ENCODE measurements at places on chromosomes 6 and 20.

- DNase-seq = no peak
Observed at GRCh38 chr20:61599061-61599531, 347.0 kb downstream of the CDH4 start.

DNA sequence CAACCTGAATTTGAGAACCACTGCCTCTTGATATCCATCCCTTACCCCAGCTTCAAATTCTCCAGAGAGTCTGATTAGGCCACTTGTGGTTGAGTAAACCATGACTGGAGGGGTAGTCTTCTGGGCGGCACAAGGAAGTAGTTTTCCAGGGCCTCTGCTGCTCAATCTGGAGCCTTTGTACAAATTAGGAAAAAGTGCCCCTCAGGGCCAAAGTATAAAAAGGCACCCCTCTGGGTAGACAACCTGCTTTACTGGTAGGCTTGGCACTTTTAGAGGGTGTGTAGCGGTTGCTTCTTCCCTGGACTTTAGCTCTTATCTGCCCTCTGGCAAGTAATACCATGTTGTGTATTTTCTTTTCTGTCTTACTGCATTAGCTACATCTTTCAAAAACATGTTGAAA lies 32.9 kb upstream of the RPL7L1 start:
- DNase-seq = no peak

GRCh38 chr20:20334489-20334888 lies 33.4 kb upstream of the INSM1 start:
- no peak for DNase-seq

GRCh38 chr6:131547488-131547887 lies 25.5 kb upstream of the ARG1 start:
- no peak for DNase-seq

- no peak for DNase-seq
Observed at GRCh38 chr20:61705386-61706258, 360.1 kb downstream of the TAF4 start.

DNA sequence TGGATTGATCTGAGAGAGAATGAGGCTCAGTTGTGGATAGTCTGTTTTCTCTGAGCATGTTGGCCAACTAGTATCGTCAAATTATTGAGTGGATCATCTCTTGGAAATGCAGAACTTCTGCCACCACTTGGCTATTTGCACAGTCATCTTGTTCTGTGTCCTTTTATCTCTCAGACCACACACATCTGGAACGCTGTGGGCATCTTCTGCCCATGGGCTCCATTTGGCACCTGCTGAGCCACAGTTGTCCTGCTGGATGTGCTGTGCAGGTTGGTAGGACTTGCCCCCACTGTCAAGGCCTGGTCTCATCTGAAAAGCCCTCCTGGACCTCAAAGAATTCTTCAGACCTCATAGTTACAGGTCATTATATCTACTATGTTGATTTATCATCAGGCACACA lies 16.7 kb upstream of the C20orf144 start:
- DNase-seq = no peak

DNA sequence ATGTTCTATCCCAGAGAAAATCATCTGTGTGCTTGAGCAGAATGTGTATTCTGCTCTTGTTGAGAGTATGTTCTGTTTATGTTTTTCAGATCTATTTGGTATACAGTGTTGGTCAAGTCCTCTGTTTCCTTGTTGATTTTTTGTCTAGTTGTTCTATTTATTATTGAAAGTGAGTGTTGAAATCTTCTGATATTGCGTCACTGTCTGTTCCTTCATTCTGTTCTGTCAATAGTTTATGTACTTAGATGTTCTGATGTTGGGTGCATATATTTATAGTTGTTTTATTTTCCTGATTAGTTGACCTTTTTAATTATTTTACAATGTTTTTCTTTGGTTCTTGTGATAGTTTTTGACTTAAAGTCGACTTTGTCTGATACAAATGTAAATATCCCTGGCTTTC lies 458.7 kb upstream of the HSF2 start:
- DNase-seq = peak; percentile 26

- DNase-seq = no peak
Observed at GRCh38 chr6:87668013-87668412, 34.0 kb downstream of the AKIRIN2 start.

- peak; percentile 42 for DNase-seq
Observed at GRCh38 chr20:46087161-46087560, 2.6 kb downstream of the NCOA5 start.

GRCh38 chr20:63351811-63352591 lies 9.1 kb downstream of the CHRNA4 start:
- DNase-seq = no peak

DNA sequence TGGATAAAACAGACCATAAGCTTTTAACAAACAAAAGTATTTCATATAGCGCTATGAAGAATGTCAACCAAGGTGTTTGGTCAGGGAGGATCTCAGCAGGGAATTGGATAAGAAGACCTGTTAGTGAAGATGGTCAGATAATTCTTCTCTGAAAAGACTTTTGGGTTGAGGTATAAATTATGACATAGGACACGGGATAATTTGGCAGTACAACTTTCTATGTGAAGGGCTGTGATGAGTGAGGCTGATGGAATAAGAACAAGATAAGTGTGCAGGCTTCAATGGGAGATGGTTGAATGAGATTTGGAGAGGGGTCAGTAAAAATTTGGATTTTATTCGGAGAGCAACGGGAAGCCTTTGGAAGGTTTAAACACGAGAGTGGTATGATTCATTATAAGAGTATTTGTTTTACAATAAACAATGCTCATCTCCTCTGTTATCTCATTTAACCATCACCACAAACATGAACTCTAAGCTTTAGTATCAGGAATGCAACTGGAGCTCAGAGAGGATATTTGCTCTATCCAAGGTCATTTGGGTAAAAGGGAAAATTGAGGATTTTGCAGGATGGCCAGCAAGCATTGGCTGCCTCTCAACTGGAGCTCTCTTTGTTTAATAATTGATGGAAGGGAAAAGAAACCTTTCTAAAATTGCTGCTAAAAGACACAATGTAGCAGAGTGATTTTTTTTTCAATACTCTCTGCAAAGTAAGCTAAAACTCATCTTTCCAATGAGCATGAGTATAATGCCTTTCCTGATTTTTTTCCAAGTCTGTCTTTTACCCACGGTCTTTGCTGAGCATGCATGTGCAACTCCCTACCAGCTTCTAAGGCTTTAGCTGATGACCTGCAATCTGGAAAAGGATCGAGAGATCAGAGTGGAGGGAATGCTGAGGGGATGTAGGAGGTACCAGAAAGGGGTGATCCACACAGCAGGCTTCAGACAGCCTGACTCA lies 534.0 kb downstream of the CBLN4 start:
- DNase-seq = no peak

DNA sequence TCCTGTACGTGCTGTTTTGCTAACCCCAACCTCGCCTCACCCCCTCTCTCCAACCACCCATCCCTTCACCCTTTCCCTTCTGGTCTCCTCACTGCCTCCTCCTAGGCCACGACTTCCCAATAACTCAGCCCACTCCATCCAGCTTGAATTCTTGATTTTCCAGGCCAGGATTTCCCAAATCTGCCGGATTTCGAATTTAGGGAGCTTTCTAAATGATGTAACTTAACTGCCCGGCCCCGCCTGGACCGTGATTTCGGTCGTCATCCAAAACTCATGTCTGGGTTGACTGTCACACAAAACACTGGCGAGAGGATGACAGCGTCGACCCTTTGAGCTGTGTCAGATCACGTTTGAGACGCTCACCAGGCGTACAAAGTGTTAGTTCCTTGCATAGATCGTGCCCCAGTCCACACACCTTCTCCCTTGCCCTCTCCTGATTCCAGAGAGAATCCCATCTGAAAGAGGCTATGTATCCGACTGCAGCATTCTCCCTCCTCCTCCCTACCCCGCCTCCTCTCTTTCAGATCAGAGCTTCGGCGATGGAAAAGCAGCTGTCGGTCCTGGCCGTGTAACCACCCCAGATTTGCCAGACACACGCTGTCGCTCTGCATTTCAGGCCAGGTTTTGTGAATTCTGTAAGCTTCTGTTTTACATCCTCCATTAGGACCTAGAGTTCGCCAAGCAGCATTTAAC lies 168.2 kb downstream of the GPX5 start:
- no peak for DNase-seq

DNA sequence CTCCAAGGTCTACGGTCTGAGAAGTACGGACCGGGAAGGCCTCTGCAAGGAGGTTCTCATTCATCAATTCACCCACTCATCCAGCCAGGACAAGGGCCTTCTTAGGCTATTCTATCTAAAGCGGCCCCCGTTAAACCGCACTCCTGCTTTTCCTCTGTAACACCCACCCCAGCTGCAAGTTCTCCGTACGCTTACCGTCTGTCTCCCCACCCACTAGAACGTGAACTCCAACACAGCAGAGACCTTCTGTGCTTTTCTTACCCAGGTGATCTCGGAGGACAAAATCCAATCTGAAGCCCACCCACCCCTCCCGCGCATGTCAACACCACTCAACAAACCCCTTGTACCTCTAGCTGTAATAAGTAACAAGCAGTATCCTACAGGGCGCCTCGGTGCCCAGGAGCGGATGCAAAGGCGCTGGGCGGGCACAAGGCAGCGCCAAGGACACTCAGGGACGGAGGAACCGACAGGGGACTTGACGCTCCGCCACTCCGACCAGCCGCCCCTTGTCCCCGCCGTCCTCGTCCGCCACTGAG lies 351 bp downstream of the AURKA start:
- DNase-seq = no peak

GRCh38 chr6:123967905-123968304 lies 164.2 kb downstream of the NKAIN2 start:
- no peak for DNase-seq

DNA sequence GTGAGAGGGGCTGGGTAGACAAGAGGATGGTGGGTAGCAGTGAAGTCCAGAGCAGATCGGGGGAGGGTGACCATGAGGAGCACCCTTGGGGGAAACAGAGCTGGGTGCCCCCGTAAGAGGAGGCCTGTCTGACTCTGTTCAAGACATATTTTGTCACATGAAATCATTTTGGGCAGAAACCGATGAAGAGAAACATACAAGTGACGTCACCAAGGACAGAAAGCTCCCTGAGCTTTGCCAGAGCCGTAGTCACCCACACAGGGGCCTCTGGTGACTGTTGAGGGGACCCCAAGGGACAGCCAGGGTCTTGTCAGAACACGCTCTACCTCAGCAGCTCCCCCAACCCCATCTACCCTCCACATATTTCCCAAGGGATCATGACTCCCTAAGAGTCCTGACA lies 39.2 kb downstream of the GPR6 start:
- DNase-seq = no peak

DNA sequence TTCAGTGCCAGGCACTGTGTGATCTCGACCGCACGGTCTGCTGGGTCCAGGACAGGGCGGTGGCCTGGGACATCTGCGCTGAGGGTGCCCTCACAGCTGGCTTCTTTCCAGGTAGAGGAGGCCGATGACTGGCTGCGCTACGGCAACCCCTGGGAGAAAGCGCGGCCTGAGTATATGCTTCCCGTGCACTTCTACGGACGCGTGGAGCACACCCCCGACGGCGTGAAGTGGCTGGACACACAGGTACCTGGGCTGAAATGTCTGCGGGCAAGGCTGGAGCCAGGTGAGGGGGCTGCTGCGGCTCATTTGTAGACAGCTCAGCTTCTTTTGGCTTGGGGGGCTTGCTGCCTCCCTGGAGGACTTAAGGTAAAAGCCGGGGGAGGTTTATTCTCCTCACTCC lies 26.6 kb downstream of the PYGB start:
- DNase-seq = no peak

DNA sequence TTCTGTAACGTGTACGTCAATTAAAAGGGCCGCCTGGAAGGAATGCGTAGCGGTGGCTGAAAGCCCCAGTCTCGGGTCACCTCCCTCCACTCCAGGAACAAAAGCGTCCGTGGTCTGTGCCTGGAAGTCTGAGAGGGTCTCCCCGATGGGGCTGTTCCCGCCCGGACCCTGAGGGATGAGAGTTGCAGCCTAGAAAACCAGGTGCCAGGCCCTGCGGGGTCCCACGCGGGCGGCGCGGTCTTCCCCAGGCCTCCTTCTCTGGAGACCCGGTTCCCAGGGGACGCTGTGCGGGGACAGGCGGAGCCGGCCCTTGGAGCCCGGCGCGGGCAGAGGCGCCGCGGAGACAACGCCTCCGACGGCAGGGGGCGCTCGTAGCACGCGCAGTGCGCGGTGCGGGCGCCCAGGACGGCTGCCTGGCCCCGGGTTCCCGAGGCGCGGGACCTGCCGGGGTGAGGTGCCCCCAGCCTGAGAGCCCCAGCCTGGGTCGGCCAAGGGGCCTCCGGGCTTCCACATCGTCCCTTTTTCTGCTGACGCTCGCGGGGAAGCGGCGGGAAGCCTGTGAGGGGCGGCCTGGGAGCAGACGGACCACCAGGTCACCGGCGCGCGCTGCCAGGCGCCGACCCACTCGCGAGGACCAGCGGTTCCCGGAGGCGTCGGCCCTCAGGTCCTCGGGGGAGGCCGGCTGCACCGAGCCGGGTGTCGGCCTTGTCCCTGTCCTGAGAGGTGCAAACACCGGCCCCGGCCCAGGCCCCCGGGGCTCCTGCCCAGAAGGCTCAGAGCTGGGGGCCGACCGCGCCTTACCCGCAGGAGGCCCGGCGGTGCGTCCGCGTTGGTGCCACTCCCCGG lies 5.3 kb upstream of the FOXC1 start:
- DNase-seq = no peak

GRCh38 chr6:168061269-168062210 lies 17.5 kb downstream of the FRMD1 start:
- no peak for DNase-seq

GRCh38 chr6:99110029-99110428 lies 162.3 kb upstream of the FBXL4 start:
- no peak for DNase-seq

GRCh38 chr6:782141-782540 lies 89.2 kb upstream of the EXOC2 start:
- peak; percentile 4 for DNase-seq

GRCh38 chr20:33992145-33992922 lies 1.4 kb upstream of the RALY start:
- DNase-seq = peak; percentile 41

DNA sequence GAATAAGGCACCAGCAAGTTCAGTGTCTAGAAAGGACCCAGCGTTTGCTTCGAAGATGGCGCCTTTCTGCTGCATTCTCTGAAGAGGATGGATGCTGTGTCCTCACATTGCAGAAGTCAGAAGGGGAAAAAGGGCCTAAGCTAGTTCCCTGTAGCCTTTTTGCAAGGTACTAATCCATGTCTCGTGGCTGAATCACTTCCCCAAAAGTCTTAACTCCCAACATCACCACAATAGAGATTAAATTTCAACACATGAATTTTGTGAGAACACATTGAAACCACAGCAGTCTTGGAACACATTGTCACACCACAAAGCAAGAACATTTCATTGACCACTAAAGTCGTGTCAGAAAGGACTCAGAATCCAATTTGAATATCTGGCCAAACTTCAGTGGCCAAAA lies 42.1 kb downstream of the KLHL31 start:
- DNase-seq = peak; percentile 78

DNA sequence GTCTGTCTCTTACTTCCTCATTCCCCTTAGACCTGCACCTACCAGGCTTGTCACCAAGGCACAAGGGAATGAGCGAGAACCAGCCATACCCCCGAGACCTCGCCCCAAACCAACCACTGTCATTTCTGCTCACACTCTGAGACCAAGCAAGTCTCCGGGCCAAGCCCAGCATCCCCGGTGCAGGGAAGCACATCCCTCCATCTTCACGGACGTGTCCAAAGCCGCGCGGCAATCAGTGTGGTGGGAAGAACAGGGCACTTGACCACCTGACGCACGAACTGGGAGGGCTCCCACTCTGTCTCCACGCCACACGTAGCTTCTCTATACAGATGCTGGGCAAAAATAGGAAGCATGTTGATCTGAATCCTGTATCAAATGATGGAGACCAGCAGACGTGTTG lies 28.4 kb upstream of the THBS2 start:
- no peak for DNase-seq

GRCh38 chr6:70124882-70125545 lies 177.9 kb downstream of the COL9A1 start:
- peak; percentile 79 for DNase-seq
